Lower lobe of right lung (tissue), 2 donors: ENCODE measurements at places on chromosomes 3 and 15. TPM values are rescaled to one million over a fixed set of nuclear protein-coding genes. Genes with fewer than 3 reads are reported as not detected.

TRA2B gene
- 103 TPM for total RNA-seq

GREM1 gene
- 3.1 TPM for total RNA-seq

ALS2CL gene
- total RNA-seq, result 59.7 TPM

THOC7 gene
- 47.2 TPM for total RNA-seq

GRCh38 chr3:144415492-144415891 lies 443.9 kb downstream of the DIPK2A start:
- DNase-seq, result no peak
- H3K4me3 ChIP-seq, result no peak overlapping the region
- H3K4me1 ChIP-seq, result no peaks in the 10 kb centered on the region

DNA sequence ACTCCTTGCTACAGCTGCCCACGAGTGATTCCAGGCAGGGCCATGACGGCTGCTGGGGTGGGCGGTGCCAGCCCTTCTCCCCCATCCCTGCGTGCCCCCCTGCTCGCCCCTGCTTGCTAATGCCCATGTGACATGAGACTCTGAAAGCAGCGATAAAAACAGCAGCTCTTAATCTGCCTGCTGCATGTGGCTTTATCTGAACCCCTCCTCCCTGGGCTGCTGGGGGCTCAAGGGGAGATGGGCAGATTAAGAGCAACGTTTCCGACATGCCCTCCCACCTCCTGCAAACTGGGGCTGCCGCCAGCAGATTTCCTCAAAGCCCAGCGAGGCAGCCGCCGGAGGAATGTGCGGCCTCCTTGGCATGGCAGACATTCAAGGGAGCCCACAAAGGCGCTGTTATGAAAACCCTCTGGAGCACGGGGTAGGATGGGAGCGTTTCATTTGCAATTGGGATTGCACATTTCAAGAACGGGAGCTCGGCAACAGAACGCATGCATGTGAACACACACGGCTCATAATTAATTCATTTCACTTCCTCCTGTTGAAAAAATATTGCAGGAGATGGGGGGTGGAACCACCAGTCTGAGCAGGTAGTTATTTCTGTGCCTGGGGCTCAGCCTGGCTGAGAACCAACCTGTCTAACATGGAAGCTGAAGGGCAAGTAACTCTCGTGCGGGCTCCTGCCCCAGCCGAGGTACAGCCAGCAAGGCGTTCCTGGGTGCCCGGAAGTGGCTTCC lies 504.2 kb upstream of the PROK2 start:
- H3K27ac ChIP-seq, result no peak overlapping the region
- H3K36me3 ChIP-seq, result no peaks in the 10 kb centered on the region
- H3K27me3 ChIP-seq, result no peaks in the 10 kb centered on the region
- peaks cover 17% of the 10 kb centered on the region for H3K4me1 ChIP-seq
- DNase-seq, result peak; percentile 66

- H3K27me3 ChIP-seq, result no peaks in the 10 kb centered on the region
- no peaks in the 10 kb centered on the region for H3K4me1 ChIP-seq
- no peaks in the 10 kb centered on the region for H3K36me3 ChIP-seq
- H3K4me3 ChIP-seq, result no peak overlapping the region
- no peak for DNase-seq
Measured at GRCh38 chr3:106811376-106811775, 565.9 kb upstream of the CCDC54 start.

DNA sequence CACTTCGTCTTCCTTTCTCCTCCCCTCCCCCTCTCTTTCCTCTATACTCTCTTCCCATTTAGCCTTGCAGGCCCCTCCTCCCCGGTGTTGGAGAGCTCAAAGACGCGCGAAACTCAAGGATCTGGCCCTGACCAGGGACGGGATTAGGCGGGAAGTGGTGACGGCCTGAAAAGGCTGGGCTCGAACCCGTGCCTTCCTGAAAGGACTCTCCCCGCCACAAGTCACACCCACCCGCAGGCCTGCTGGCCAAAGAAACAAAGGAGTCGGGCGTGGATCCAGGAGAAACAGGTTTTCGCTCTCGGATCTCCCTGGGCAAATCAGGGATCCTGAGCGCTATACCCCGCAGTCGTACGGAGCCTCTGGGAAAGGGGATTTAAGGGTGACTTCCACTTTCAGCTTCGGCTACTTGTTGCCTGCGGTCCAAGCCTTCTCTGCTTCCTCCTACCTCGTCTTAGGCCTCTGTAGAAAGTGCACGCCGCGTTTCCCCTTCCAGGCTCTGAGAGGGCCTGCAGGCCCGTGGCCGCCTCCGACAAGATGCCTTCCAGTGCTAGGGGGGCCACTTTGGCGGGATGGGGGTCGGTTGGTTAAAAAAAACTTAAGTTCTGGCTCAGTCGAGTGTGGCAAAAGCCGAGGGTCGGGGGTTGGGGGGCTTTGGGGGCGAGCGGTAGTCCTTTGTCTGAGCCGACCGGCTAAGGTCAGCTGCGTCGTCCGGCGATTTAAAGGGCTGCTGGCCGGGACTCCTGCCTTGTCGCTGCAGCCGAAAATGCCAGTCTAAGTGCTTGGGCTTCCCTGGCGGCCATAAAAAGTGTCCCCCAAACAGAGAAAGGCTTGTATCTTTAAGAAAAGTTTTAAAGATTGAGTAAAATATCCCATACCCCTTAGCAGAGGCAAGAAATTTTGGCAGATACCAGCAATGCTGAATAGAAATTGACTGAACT lies 8.2 kb downstream of the ZIC4 start:
- no peaks in the 10 kb centered on the region for H3K36me3 ChIP-seq
- no peak overlapping the region for H3K27ac ChIP-seq
- DNase-seq, result no peak
- peaks cover 7% of the 10 kb centered on the region for H3K4me1 ChIP-seq
- peaks cover 96% of the 10 kb centered on the region for H3K27me3 ChIP-seq

GRCh38 chr3:93931597-93932229 lies 42.0 kb downstream of the PROS1 start:
- no peaks in the 10 kb centered on the region for H3K27me3 ChIP-seq
- H3K4me3 ChIP-seq, result no peak overlapping the region
- no peak overlapping the region for H3K27ac ChIP-seq
- no peak for DNase-seq

DNA sequence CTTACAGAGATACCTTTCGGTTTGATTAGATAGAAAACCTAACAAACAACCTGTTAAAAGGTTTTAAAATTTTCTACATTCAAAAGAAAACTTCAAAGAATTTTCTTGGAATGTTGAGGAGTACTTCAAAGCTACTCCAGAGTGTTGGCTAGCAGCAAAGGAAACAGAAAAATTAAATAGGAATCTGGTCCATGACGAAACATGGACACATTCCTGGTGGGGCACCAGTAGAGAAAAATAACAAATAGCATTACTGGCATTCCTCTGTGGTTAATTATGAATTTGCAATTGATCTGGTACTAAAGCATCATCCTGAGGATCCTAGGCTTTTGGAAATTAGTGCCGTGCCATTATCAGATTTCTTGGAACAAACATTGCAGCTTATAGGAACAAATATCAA lies 59.5 kb upstream of the DPPA4 start:
- no peaks in the 10 kb centered on the region for H3K27me3 ChIP-seq
- H3K36me3 ChIP-seq, result no peaks in the 10 kb centered on the region
- no peak overlapping the region for H3K27ac ChIP-seq

- no peaks in the 10 kb centered on the region for H3K36me3 ChIP-seq
- no peak overlapping the region for H3K27ac ChIP-seq
- H3K4me1 ChIP-seq, result no peaks in the 10 kb centered on the region
- H3K4me3 ChIP-seq, result no peak overlapping the region
Measured at GRCh38 chr3:21436835-21437234, 314.2 kb downstream of the ZNF385D start.

DNA sequence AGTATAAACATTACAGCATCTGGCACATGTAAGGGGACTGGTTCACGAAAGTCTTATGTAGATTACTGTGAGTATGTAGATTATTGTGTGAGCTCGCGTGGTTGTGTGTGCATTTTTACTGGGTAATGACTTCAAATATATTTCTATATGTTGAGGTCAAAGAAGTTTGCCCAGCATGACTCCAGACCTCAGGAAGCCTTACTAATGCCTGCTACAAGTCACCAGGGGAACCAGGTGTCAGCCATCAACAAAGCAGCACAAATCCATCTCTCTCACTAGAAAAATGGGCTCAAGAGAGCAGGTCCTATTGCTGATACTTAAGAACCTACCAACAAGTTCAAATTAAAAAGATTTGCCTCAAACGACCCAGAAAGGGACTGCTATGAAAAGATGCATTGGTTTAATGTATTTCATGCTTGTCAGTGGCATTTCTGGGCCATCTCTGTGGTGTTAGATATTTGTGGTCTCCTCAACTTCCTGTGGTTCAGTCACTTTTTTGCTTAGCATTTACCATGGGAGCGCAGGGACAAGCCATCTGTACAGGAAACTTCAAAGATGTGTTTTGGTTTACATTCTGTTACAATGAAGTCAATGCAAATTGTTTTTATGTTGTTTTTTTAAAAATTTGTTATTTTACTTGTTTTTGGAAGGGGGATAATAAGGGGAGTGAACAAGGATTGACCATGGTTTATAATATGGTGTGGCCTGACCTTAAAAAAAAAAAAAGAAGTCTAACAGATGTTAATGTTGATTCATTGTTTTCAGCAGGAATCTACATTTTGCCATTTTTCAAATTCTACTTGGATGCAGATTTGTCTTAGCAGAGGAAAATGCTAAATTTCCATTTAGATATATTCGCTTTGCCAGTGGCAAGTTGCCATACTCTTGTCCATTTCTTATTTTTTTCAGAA lies 172.1 kb upstream of the ADAMTS9 start:
- H3K27ac ChIP-seq, result no peak overlapping the region
- no peak overlapping the region for H3K4me3 ChIP-seq
- H3K4me1 ChIP-seq, result no peaks in the 10 kb centered on the region
- H3K36me3 ChIP-seq, result no peaks in the 10 kb centered on the region

DNA sequence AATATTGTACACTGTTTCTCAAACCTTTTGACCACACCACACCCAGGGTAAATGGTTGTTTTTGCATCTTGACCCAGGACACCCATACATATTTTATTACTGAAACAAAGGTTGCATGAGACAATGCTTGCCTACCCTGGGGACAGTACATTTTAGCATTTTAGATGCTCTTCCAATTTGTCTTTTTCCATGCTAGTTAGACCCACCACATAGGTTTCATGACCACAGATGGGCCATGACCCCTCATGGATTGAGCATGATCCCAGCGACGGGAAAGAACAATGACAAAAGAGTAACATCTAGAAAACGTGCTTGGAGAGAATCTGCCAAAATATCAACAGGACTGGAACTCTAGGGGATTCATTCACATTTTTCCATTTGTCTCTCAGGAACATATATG lies 161.0 kb upstream of the PFN2 start:
- H3K27me3 ChIP-seq, result no peaks in the 10 kb centered on the region
- H3K4me1 ChIP-seq, result no peaks in the 10 kb centered on the region
- H3K27ac ChIP-seq, result no peak overlapping the region

- no peaks in the 10 kb centered on the region for H3K36me3 ChIP-seq
- H3K4me3 ChIP-seq, result no peak overlapping the region
- no peak overlapping the region for H3K27ac ChIP-seq
- DNase-seq, result no peak
- peaks cover 5% of the 10 kb centered on the region for H3K27me3 ChIP-seq
- H3K4me1 ChIP-seq, result no peaks in the 10 kb centered on the region
Measured at GRCh38 chr3:187684880-187685279, 14.7 kb upstream of the SST start.

DNA sequence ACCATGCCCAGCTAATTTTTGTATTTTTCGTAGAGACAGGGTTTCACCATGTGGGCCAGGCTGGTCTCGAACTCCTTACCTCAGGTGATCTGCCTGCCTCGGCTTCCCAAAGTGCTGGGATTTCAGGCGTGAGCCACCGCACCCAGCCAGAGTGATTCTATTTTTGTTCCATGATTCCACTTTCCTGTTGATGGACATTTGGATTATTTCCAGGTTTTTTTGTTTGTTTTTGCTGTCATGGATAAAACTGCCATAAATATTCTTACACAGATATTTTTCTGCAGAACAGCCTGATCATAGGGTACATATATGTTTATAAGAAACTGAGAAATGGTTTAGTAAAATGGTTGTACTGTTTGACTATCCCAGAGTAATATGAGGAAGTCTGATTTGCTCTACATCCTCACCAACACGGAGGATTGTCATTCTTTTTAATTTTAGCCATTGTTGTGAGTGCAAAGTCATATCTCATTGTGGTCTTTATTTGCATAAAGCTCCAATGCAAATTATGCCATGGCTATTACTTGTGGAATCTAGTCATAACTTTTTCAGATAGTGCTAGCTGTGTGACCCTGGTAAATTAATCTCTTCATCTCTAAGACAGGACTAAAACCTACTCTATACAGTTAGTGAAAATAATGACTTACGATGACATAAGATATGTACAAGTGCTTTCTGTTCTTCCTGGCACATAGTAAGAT lies 42.7 kb downstream of the MAP6D1 start:
- H3K27ac ChIP-seq, result no peak overlapping the region
- DNase-seq, result no peak
- no peak overlapping the region for H3K4me3 ChIP-seq

DNA sequence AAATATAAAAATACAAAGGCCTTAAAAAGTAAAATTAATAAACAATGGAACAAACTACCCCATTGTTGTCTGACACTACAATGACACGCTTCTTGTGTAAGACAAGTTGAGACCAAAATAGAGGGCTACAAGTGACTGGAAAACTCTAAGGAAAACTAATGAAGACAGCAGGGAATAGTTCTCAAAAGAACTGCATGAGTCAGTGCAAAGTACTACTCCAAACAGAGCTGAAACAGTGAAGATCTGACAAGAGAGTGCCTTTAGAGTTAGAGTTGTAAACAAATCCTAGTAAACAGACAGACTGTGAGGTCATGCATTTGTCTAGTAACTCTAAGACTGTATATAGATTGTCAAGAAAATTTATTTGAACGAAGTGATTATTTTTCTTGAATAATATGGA lies 233.9 kb downstream of the BBX start:
- H3K4me3 ChIP-seq, result no peak overlapping the region
- DNase-seq, result no peak
- no peaks in the 10 kb centered on the region for H3K27me3 ChIP-seq
- no peaks in the 10 kb centered on the region for H3K4me1 ChIP-seq

GRCh38 chr3:191345334-191345733 lies 15.0 kb upstream of the UTS2B start:
- H3K27me3 ChIP-seq, result no peaks in the 10 kb centered on the region
- H3K4me3 ChIP-seq, result no peak overlapping the region
- H3K4me1 ChIP-seq, result peaks cover 34% of the 10 kb centered on the region
- H3K27ac ChIP-seq, result no peak overlapping the region

DNA sequence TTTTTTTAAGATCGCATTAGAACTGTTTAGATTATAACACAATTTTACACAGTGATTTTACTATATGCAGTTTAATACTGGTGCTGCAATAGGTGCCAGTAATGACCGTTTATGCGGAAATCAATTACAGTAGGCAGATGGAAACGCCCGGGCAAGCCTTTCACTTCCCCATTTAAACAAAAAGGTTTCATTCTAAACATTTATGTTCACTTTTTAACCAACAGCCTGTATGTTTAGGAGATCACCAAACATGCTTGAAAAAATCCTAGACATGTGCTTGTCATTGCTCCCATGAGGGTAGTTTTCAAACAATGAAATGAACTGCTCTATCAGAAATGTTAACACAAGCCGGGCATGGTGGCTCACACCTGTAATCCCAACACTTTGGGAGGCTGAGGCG lies 2.7 kb downstream of the BNIP2 start:
- peak overlapping the region; percentile 100 for H3K27ac ChIP-seq
- peaks cover 11% of the 10 kb centered on the region for H3K36me3 ChIP-seq
- H3K27me3 ChIP-seq, result no peaks in the 10 kb centered on the region
- H3K4me1 ChIP-seq, result peaks cover 49% of the 10 kb centered on the region
- DNase-seq, result peak; percentile 58

GRCh38 chr3:14001136-14001535 lies 121.3 kb upstream of the WNT7A start:
- DNase-seq, result no peak
- H3K27ac ChIP-seq, result no peak overlapping the region
- H3K4me3 ChIP-seq, result no peak overlapping the region
- no peaks in the 10 kb centered on the region for H3K4me1 ChIP-seq
- H3K27me3 ChIP-seq, result no peaks in the 10 kb centered on the region
